ENCODE measurements at places on chromosomes 11 and 22.

DNA sequence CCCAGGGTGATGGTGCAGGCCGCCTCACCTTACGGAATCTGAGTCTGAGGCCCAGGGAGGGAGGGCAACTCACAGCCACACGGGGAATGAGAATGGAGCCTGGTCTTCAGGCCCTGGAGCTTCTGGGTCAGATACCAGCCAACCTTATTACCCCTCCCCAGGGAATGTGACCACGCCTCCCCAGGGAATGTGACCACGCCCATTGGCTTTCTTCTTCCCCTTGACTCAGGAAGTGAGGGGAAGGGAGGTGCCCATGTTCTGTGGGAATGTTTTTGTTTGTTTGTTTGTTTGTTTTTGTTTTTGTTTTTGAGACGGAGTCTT is 57.5 kb upstream of the RBFOX2 start:
- no peak for DNase-seq

DNA sequence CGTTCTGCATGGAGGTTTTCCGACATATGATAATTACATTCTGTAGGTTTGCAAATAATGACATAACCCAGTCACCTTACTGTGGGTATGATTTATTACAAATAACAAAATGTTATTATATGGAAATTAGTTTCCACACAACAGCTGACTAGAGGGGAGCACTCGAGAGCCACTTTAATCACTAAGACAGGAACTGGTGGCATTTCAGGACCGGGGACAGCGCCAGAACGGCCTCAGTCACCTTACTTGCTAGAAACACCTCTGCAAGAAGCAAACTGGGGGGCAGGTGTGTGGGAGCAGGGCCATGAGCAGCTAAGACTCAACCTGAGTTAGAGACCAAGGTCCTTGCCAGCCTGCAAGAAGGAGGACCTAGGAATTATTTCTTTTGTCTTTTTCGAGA is 199.9 kb downstream of the DSCAML1 start:
- peak; percentile 42 for DNase-seq

DNA sequence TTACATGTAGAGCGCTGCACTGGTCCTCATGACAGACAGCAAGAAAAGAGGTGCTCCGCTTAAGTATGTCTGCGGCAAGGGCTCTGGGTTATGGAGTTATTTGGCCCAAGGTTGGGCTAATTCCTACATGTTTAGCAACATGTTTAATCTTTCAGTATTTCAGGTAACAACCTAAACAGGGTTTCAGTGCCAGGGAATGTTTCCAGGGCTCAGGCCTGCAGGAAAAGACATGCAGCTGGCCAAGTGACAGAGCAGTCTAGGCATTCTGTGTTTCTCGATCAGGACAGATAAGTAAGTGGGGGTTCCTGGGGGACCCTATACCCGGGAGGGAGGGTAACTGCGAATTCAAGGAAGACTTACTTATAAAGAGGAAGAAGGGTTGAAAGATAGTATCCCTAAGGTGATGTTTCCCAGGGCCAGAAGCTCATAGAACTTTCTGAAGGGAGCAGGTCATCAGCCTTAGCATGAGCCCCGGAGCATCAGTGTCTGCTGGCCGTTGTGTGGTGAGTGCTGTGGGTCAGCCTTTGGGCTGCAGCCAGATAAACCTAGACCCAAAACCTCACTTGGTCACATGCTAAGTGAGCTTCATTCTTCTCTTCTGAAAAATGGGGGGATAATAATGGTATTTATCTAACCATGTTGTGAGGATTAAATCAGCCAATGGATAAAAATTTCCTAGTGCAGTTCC is 18.4 kb downstream of the KCNJ5 start:
- no peak for DNase-seq

DNA sequence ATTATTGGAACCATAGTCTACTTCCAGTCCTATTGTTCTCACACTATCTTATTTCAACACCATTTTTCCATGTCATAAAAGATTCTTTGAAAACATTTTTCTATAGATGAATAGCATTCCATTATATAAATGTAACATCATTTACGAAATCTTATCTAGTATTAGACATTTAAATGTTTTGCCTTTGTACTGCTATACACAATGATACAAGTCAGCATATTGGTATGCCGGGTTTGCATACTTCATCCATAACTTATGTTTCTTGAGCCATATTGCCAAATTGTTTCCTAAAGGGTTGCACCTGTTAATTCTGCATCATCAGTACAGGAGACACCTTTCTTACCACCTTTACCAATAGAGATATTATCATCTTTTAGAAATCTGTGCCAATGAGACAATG is 68.2 kb downstream of the SYT13 start:
- no peak for DNase-seq

GRCh38 chr11:124611064-124611463 is at the start of gene PANX3:
TSS of gene PANX3 (plus strand) at chr11:124611428. CDS start at chr11:124611557, 129 bp downstream.
- no peak for DNase-seq

GRCh38 chr22:49768077-49768910 is 59.4 kb downstream of the BRD1 start:
- DNase-seq, result no peak

- DNase-seq, result no peak
These were observed 29.4 kb upstream of the RRAS2 start for GRCh38 chr11:14388352-14388751.

DNA sequence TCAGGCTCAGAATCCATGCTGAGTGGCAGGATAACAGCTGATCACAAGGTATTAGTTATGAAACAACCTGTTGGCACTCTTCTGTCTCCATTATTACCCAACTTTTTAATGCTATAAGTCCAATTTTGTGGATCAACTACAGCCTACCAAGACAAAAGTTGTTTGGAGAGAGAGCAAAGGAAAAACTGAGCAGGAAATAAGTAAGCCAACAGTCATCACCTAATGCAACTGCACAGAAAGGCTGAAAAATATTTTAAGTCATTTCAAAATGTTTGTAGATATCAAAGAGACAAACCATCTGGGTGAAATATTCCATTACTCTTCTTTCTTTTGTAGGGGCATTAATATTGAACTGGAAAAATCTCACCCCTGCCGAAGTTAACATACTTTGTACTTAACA is 41.6 kb downstream of the FDX1 start:
- no peak for DNase-seq

DNA sequence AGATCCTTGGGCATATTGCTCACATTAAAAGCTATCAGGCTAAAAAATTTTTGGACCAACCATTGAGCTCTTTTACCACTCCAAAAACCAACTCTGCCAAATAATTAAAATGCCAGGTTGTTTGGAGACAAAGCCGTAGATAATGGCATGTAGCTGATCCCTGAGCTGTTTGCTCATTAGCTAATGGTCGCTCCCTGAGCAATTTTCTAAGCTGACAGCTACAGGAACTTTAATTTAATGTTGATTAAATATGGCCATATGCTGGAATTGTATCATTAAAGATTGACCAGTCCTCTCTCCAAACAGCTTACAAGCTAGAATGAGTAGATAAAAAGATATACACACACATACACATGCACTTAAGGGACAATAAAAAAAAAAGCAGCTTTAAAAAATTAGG is 216.2 kb upstream of the ARHGAP20 start:
- DNase-seq, result no peak

- DNase-seq, result no peak
These were observed 20.0 kb downstream of the MARK2 start for GRCh38 chr11:63858628-63859550.

DNA sequence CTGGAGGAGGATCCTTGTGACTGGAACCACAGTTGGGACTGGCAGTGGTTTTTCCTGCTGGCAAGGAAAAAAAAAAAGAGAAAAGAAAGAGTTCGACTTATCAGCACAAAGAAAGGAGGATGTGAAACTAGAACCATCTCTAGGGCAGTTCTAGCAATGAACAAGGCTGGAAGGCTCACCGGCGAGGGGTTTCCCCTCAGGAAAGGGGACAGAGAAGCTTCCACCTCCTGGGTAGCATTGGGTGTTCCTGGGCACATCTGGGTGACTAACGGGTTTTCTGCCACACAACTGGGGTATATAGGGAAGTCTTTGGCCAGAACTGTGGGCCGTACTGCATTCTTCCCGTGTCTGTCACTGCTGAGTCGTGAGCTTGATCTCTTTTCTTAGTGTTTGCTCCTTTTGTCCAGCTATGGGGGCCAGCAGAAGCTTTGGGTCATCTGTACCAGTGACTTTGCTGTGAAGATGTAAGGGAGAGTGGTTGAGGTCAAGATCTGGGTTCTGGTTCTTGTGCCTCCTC is 109.4 kb upstream of the OR4B1 start:
- DNase-seq, result no peak

- DNase-seq, result no peak
These were observed 26.5 kb downstream of the RPL27A start for GRCh38 chr11:8709002-8709672.

- DNase-seq, result no peak
These were observed 12.2 kb downstream of the CABIN1 start for GRCh38 chr22:24023204-24023789.

GRCh38 chr22:20130319-20130718 is 1.3 kb upstream of the ZDHHC8 start:
- no peak for DNase-seq

DNA sequence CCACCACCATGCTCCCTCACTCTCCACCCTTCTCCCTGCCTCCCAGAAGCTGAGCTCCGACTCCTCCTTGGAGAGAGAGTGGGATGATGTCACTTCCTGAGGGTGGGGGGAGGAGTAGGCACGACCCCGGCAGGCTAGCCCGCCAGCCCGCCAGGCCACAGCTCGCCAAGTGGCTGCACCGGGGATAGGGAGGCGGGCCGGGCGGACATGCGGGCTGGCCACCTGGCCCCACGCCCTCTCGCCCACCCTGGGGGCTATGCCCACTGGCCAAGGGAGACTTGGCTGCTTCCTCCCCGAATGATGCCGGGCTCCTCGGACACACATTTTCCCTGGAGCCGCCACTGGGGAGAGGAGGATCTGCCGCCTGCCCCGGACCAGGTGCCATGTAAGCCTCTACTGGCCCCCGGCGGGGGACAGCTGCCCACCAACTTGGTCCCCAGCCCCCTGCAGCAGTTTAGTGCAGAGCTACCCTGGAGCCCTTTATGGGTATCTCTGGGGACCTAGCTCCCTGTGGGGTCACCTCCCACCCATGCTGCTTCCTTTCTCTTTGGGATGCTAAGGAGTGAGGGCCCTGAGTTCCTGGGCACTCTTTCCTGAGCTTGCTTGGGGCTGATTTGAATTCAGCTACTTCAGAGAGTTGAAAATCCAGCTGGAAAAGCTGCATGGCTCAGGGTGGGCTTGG is 33.7 kb upstream of the MYRF start:
- DNase-seq, result no peak

- DNase-seq, result no peak
These were observed 40.7 kb downstream of the SFI1 start for GRCh38 chr22:31537019-31537535.

- no peak for DNase-seq
These were observed 113.5 kb downstream of the FCHSD2 start for GRCh38 chr11:73028611-73029010.

GRCh38 chr11:64809781-64810241 is 540 bp downstream of the MEN1 start:
- DNase-seq, result no peak

GRCh38 chr11:64963072-64963631 is 8.8 kb downstream of the MAJIN start:
- DNase-seq, result no peak

DNA sequence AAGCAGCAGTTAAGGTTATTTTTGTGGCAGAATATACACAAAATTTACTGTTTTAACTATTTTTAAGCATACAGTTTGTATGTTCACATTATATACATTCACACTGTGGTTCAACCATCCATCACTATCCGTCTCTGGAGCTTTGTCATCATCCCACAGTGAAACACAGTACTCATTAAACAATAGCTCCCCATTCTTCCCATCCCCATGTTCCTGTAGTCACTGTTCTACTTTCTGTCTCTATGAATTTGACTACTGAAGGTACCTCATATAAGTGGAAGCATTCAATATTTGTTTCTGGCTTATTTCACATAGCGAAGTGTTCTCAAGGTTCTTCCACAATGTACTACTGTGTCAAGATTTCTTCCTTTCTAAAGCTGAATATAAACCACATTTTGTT is 32.6 kb downstream of the ZBTB44 start:
- no peak for DNase-seq

DNA sequence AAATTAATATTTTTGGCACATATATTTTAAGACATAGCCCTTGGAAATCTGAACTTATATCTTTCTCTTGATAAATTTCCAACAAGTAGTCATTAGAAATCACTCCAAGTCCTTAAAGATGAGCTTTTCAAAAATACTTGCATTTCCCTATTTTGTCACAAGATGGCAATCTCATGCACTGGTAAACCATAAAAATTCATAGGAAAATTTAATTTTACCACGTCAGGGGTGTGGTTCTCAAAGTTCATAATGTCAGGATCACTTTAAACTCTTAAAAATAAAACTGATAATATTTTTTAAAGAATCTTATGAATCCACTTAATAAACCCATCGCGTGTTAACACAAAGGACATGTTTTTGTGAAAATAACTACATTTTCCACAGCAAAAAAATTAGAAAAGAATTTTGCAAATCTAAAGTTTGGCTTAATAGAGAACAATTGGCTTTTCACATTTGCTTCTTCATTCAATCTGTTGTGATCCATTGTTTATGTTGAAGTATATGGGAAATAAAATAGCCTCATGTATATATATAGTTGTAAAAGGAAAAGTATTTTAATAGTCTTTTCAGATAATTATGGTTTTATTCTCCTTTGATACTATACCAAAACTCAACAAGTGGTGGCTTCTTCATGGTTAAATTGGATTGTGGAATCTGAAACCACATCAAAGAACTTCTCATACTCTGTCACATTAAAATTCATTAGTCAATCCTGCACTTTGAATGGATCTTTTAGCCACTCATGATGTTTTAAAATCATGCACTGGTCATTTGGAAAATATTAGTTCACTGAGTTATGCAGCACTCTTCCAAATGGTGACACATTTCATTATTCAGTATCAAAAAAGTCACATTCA is 169.1 kb downstream of the CADM1 start:
- peak; percentile 41 for DNase-seq

DNA sequence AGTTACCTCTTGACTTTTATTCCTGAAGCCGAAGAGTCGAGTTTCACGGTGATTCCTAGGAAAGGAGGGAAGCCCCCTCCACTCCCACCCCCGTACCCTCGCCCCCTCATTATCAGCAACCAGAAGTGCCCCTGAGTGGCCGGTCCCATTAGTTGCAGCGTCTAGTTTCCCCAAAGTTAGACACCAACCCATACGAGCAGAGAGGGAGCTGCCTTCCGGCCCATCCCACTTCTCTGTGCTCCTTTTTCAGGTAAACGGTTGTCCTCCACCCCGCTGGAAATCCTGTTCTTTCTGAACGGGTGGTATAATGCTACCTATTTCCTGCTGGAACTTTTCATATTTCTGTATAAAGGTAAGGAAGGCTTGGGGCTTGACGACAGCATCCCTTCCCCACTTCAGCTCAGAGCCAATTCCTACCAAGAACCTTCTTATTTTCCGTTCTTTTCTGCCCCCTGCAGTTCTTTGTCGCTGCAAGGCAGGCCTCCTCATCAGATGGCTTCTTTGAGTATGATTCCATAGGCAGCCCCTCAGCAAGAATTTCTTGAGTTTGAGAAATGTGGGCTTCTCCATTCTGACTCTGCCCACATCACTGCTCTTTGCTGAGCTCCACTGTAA is 701 bp downstream of the TMEM216 start:
- peak; percentile 54 for DNase-seq
